ENCODE measurements at places on chromosomes 1 and 21.

- DNase-seq, result no peak
Observed at GRCh38 chr21:42061195-42061985, 9.7 kb upstream of the UMODL1 start.

DNA sequence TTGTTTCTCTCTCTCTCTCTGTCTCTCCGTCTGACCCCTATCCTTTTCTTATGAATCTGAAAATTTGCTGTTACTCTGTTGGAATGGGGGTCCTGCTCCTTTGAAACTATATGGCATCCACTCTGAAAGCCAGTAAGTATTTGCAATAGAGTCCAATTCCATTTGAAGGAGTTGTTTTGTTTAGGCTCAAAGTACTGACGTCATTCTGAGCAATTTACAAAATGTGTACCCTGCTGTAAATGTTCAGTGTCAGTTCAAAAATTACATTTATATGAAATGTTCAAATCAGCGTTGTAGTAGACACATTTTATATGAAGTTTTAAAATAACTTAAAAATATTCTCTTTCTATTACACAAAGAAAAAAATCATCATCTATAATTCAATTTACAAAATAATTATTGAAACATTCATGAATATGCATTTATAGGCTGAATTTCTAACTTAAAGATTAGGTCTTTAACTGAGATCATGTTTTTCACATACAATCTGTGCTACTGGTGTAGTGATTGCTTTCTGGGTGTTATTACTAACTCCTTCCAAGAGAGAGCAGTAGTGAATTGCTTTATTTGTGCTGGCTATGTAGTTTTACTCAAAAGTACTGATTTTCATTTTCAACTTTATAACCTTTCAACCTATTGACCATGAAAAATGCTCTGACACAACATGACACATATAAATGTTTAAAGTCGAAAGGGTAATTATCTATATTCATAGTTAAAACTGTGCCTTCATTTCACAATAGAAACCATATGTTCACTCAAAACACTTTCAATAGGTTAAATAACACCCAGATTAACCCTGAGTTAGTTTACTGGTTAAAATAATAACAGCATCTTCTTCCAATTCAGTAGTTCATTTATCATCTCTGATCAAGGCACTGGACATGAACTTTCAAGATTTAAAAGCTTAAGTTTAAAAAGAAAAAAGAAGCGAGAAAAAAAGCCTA is 253.1 kb upstream of the ADGRL4 start:
- peak; percentile 3 for DNase-seq

- no peak for DNase-seq
Observed at GRCh38 chr1:158100498-158100897, 80.2 kb upstream of the CD1D start.

- no peak for DNase-seq
Observed at GRCh38 chr1:87136607-87137341, 191.9 kb upstream of the LMO4 start.

- DNase-seq, result no peak
Observed at GRCh38 chr21:39869141-39869818, 2.0 kb downstream of the PCP4 start.

DNA sequence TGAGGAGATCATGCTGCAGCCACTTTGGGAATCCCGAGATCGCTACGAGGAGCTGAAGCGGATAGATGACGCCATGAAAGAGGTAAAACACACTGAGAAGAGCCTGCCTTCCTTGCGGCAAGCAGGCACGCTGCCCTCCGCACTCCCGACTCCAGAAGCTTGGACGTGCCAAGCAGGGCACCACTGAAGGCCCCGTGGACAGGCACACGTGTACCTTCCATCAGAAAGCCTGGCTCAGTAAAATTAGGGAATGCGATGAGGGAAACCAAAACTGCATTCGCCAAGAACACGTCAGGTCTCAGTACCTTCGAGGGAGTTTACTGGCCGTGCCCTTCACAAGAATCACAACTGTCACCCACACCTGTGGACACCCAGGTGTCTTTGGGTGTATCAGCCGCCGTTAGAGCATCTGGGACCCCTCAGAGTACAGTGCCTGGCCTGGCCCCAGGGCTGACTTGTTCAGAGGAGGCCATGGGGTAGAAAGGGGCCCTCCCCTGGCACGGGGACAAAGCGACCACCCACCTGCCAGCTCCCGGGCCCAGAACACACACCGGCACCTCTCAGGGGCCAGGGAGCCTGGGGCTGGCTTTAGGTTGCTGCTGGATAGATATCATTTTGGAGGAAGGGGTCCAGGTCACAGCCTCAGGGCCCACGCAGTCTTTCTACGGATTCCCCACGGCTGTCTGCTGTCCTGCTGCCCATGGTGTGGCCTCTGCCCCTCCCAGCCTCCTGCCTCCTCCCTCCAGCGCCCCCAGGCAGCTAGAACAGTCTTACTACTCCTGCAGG is 108.4 kb downstream of the WDR4 start:
- DNase-seq, result no peak

- DNase-seq, result no peak
Observed at GRCh38 chr1:59079434-59080140, 217.3 kb upstream of the FGGY start.

- no peak for DNase-seq
Observed at GRCh38 chr1:46012236-46012635, 120.2 kb downstream of the PIK3R3 start.

DNA sequence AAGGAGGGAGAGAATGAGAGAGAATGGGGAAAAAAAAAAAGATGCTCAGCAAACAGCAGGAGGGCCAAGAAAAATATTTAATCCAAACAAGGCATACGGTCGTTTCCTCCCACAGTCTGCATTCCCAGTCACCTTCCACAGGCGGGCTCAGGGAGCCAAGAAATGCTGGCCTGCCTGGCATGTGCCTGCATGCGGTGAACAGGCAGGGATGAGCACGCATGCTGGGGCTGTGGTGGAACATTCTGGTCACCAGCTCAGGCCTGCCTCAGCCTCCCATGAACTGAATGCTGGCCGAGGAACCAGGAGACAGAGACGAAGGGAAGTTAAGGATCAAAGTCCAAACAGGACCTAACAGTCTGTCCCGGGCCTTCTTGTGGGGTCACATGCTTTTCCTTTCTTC is 335.3 kb downstream of the ASTN1 start:
- DNase-seq, result peak; percentile 51
